ENCODE measurements at places on chromosomes 4 and X. TPM values are rescaled to one million over a fixed set of nuclear protein-coding genes. Genes with fewer than 3 reads are reported as not detected.

CFAP47 gene
- total RNA-seq, result 2.4 TPM

TMEM154 gene
- 0.54 TPM for total RNA-seq

SOD3 gene
- total RNA-seq, result 215 TPM

SATL1 gene
- not detected for total RNA-seq

APELA gene
- 2.1 TPM for total RNA-seq

EDA2R gene
- total RNA-seq, result 5.1 TPM

HTN3 gene
- total RNA-seq, result not detected
